ENCODE measurements at places on chromosomes 16 and 17.

DNA sequence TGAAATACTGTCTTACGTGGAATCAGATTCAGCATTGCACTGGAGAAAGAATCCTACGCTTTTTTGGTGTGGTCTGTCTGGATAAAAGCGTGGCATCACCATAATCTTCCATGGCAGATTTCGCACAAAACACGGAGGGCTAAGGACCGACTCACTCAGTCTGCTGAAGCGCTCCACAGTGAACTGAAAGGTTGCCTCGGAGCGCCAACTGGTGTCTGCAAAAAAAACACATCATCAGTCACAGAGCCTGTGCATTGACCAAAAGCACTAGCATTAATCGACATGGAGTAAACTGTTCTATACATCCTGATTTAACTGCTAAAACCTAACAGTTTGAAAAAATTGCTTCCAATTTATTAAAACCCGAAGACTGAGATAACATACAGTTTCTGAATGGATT lies 40.5 kb downstream of the USP7 start:
- no peak for DNase-seq

DNA sequence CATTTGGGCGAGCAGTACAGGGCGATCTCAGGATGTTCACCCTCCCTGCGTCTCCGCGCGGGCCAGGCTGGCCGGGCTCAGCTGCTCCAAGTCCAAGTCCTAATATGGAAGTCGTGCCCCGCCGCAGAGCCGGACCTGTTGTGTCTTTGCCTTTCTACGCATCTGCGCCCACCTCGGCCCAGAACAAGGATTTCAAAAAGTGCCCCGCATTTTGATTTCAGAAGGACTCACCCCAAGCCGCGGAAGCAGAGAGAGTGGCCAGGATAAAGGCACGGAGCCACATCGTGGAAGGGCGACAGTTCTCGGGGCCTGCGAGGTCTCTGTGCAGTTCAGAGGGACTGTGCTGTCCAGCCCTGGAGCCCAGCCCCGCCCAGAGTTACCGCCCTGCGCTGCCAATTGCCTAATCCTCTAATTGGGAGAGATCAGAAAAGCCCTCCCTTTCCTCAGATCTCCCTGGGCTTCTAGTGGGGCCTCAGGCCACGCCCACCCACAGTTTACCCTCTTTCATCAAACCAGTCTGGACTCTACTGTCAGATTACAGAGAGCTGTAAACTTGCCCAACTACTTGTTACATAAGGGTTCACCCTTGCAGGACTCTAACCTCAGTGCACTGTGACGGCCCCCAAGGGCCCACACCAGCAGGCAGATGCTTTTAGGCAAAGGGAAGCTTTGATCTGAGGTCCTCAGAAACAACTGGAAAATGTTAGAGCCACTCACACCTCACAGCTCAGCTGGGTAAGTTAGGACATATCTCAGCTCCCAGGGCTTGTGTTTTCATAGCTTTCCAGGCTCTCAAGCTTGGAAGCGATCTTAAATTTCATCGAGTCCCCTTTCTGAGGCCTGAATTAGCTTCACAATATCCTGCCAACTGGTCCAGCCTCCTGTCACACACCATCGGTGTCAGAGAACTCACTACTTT lies at the start of gene CES1:
CES1 (minus strand) TSS at position 324 of the 919 bp plus-strand sequence; CDS start at position 283, 41 bp downstream.
- DNase-seq = no peak

GRCh38 chr17:12927541-12928425 lies 90.0 kb downstream of the ELAC2 start:
- DNase-seq = no peak

GRCh38 chr17:69743091-69743490 lies 328.6 kb downstream of the MAP2K6 start:
- no peak for DNase-seq

DNA sequence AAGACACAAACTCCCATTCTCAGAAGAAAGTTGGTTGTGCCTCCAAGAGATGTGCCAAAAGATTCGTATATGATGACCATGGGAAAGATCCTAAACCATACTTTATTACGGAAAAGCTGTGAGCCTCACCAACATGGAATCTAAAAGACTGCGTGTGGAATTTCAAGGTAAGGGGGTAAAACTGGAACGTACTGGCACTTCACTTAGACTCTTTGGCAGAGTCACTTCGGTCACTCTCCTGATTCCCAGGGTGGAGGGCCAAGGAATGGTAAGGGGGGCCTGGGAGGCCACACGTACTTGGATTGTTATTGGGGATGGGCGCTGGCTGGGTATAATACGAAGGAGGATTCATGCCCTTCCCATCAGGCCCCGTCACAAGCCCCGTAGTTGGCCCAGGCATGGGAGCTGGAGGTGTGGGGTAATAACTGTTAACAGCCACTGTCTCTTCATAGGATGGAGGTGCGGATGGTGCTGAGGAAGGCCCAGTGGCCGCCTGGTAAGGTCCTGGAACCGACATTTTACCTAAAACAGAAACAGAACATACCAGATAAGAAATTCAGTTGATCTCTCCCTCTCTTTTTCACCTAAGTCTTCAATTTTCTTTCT lies 30.4 kb downstream of the LITAF start:
- no peak for DNase-seq

DNA sequence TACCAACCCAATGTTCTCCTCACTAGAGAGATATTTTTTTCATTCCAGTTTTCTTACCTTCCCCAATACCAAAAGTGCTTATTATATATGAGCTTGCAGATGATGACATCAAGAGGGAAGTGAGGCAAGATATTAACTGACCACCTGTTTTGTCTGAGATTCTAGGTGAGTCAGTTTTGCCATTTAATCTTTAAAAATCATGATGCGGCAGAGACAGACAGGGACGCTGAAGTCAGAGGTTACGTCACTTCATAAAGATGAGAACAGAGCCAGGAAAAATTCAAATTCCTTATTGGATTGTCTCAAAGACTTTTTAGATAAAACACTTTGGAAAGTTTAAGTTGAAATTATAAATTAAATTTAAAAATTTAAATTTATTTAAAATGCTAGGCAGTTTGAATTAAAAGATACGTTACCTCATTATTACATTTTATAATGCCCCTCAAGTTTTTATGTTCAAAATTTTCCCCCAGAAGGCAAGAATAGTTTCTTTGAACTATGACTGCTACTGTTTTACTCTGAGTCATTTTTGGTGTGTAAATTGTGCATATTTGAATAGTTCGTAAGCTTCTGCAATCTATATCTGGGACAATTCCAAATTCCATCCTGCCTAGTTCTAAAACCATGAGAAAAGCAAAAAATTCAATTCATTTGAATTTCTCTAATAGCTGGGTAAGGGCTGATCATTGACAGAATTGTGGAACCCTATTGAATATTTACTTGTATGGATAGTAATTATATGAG lies 839.6 kb upstream of the GOT2 start:
- DNase-seq = no peak

DNA sequence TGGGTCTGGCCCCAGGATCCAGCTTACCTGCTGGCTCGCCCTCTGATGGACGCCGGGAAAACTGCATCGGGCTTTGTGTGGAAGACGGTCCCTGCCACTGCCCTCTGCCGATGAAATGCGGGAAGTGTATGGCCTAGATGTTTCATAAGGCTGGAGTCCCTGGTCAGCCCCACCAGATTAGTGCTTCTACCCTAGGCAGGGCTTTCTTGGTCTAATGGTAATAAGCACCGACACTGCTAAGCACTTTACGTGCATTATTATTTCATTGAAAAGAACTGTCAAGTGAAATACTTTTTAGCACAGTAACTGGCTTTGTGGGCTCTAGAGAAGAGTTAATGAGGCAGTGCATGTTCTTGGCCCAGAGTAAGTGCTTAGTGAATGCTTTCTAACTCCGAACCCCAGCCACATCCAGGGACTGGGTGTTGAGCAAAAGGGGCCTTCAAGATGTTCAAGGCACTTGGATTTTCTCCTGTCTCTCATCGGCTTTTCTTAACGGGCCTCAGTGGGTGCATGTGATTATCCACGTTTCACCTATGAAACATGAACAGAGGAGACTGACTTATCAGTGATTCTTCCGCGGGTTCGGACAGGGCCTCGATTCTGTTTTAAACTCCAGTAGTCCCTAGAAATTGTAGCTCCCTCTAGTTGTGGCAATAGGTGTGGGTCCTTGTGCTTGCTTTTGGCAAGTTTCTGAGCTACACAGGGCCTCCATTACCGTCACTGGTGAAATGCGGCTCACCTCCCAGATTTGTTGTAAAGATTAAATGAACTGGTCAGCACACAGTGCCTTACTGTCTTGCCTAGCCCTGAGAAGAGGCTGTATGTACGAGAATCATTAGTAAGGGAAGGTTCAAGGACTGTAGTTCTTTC lies 6.6 kb downstream of the TRAF4 start:
- DNase-seq = peak; percentile 94

GRCh38 chr16:56547120-56547948 lies 17.5 kb upstream of the MT4 start:
- no peak for DNase-seq

DNA sequence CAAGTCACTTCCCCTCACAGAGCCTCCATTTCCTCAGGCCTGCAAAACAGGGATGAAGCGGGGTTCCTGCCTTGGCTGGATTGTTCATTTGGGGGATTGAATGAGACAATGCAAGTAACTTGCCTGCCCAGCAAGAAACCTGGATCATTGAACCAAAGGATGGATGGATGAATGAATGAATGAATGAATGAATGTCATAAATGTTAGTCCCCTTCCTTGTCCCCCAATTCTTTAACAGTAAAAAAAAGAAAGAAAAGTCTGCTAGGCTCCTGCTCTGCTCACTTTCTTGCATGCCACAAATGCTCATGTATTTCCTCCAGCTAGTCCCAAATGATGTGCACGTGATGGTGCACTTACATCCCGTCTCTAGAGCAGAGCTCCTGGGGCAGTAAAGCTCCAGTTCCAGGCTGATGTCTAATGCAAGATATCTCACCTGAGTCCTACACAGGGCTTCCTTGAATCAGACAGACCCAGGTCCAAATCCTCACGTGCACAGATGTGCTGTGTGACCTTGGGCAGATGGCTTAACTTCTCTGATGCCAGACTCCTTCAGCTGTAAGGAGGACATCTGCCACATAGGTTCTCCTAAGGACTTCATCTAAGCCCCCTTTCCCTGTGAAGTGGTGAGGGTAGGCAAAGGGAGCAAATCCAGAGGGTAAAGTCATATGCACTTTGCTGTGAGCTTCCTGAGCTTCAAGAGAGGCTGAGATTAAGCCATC lies 45.5 kb downstream of the C16orf82 start:
- no peak for DNase-seq

DNA sequence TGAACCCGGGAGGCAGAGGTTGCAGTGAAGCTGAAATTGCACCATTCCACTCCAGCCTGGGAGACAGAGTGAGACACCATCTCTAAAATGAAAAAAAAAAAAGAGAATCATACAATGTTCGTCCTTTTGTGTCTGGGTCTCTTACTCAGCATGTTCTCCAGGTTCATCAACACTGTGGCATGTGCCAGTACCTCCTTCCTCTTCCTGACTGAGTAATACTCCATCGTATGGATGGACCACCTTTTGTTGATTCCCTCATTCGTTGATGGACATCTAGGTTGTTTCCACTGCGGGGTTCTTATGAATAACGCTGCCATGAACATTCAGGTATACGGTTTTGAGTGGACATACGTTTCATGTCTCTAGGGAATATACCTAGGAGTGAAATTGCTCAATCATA lies 4.1 kb upstream of the HS3ST6 start:
- no peak for DNase-seq
